ENCODE measurements at places on chromosomes 5 and 9.

DNA sequence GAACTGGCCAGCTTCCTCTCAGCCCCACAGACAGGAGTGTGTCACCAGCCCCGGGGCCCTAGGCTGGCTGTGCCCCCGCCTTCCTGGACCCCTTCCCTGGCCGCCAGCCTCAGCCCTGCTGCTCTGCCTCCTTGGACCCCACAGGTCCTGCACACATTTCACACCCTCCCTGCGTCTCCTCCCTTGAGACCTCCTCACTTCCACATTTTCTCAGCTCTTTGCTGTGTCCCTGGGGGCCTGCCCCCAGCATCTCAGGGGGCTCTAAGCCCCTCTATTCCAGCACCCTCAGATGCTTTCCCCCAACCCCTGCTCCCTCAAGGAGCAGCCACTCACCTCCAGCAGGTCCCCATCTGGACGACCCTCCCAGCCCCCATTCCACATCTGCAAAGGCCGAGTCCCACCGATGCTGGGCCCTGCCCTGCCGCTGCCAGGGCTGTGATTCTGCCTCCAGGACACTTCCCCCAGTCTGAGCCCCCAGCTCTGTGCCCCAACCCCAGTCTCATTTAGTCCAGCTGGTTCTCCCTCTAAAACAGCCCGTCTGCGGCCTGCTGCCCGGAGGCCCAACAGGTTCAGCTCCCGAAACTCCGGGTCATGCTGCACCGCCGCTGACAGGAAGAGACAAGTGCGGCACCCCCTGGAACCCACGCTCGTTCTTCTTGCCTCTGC lies 4.2 kb downstream of the SLC34A3 start:
- no peak for DNase-seq

DNA sequence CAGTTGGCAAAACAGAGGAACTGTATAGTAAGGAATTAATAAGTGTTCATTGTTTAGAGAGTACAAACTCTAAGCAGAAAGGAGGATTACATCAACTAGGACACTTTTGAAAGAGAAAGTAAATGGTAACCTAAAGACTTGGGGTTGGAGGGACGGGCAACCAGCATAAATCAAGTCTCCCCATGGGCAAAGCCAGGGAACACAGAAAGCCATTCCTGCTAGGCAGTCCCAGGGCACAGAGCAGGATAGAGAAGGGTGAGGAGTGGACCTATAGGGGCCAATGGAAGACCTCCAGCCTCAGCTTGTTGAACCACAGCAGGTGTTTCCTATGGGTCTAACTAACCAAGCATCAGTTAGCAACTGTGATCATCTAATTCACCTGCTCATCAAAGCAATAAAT lies 9.2 kb upstream of the ERAP1 start:
- DNase-seq: no peak

DNA sequence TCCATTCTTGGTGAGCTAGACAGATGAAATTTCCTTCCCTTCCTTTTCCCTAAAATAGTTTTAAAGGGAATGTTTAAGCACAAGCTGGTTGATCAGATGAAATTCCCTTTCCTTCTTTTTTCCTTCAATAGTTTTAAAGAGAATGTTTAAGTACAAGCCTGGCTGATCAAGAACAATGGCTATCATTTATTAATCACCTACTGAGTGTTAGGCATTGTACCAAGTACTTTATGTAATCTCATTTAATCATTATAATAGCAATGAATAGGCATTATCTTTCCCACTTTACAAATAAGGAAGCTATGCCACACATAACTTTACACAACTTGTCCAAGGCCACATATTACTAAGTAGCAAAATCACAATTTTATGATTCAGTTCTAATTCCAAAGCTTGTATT lies 152.0 kb upstream of the ACOT12 start:
- DNase-seq: no peak

- no peak for DNase-seq
Measured at GRCh38 chr5:9479990-9480389, 65.9 kb downstream of the SEMA5A start.

DNA sequence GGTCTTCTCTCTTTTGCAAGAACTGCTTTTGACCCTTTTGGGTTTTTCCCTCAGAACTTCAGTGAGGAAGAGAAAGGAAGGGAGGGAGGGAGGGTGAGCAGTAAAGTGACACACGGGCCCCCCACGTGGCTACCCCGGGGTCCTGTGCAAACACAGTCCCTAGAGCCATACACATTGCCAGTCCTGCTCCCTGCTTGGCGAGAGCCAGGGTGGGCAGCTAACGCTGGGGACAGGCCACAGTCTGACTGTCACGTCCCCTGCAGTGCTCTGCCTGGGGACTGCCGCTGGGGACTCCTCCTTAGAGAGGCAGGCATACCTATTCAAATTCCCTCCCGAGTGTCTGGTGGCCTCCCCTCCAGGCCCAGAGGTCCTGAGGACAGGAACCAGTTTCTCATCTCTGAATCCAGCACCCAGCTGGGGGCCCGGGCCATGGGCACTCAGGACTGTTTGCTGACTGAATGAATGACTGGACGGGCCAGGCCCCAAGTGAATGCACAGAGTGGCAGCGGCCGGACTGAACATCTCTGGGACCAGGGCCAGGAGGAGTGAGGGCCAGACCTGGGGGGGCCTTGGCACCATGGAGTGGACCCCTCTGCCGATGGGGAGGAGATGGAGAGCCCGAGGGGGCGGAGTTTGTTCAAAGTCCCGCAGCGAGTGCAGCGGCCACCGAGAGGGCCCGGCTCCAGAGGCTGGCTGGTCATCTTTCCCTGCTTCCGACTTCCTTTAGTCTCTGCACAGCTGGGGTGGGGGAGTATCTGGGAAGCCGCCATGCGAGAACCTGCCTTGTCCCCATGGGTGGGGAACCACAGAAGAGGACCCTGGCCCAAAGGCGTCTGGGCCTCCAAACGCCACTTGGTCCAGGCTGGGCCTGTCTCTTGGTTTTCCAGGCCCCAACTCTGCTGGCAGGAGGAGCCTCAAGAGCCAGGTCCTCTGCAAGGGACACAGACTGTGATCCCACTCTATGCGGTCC lies 5.8 kb downstream of the CCDC187 start:
- no peak for DNase-seq

DNA sequence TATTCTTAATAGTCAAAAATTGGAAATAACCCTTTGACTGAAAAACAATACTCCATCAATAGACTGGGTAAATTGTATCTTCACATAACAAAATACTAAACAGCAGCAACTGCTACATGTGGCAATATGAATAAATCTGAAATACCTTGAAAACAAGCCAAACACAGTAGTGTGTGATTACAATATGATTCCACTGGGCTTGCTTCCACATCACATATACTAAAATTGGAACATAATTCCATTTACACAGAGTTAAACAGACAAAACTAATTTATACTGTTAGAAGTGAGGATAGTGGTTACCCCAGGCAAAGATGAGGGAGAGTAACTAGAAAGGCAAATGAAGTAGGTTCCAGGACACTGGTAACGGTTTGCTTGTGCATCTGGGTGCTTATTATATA lies 20.4 kb downstream of the FNIP1 start:
- no peak for DNase-seq

GRCh38 chr9:8486095-8486494 lies 686.5 kb upstream of the DMAC1 start:
- DNase-seq: no peak

DNA sequence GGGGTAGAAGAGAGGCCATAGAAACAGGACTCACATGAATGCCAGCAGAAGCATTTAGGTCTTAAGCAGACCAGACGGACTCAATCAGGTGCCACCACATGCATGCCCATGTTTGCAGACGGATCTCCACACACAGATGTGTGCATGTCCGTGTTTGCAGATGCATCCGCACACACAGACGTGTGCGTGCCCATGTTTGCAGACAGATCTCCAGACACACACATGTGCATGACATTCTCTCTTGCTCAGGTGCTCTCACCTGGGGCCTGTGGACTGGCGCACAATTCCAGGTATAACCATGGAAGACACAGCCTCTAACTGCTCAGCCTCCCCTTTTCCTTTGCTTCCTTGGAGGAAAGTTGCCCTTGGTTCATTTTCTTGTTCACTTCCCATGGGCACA lies 148.3 kb downstream of the CACNA1B start:
- no peak for DNase-seq

- peak; percentile 67 for DNase-seq
Measured at GRCh38 chr9:94799578-94800264, 73.2 kb downstream of the AOPEP start.

DNA sequence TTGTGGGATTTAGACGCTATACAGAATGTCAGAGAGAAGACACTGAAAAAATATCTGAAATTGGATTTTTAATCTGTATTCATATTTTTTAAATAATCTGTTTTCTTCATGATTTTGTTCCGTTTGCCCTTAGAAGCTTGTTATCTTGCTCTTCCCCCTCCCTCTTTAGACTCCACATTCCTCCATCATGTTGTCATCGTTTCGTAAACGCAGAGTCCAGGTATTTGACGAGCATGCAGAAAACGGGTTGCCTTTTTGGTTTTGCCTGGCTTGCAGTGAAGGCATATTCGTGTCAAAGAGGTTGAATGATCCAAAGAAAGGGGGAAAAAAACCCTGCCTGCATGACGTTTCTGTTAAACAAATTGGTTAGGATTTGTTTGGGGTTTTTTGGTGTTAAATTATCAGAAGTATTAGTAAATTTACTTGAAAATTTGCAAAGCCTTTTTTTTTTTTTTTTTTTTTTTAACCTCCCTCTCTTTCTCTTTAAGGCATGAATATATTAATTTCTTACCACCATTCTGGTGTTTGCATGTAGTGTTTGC lies 2.9 kb downstream of the SPTAN1 start:
- peak; percentile 66 for DNase-seq

DNA sequence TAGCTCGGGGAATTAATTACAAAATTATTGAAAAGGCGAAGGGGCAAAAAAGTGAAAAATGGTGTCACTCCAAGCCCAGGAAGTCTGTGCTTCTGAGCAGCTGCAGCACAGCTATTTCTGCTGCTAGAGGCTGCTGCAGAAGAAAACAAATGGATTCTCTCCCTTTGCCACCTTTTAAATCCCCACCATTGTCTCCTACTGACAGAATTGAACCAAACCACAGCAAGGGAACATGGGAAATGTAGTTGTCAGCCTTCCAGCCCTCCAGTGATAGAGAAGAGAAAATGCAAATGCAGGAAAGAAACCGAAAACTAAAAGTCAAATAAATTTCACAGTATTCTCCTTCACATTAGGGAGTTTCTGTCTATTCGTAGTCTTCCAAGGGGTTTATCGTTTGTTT lies 33.4 kb upstream of the CDC42SE2 start:
- DNase-seq: no peak

Measured in foreskin keratinocyte (primary cell).